ENCODE measurements at places on chromosomes 5 and 9.

DNA sequence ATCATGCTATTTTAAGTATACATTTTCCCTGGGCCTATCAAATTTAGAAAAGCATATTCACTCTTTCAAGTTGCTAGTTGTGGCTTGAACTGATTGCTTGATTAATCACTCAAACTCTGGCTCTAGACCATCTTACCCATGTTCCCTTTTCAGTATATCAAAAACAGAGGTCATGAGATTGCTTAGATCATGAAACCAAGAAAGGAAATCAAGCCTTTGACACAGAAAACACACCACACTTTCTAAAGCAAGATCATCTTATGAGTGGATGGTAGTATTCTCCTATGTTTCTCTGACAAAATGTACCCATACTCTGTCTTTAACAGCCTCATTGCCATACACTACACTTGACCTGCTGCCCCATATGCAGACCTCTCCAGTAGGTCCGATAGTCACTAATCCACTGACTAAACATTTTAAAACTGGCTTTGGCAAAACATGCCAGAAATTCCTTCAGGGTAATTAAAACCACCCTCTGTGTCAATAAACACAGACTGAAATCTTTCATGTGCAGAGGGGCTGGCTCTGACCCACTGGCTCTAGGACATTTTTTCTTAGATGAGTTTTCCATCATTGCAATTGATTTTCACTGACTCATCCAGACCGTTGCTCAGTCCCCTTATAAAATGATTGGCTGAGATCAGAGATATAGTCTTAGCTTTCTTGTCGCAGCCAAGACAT is 18.2 kb downstream of the PPP2R2B start:
- DNase-seq: no peak

DNA sequence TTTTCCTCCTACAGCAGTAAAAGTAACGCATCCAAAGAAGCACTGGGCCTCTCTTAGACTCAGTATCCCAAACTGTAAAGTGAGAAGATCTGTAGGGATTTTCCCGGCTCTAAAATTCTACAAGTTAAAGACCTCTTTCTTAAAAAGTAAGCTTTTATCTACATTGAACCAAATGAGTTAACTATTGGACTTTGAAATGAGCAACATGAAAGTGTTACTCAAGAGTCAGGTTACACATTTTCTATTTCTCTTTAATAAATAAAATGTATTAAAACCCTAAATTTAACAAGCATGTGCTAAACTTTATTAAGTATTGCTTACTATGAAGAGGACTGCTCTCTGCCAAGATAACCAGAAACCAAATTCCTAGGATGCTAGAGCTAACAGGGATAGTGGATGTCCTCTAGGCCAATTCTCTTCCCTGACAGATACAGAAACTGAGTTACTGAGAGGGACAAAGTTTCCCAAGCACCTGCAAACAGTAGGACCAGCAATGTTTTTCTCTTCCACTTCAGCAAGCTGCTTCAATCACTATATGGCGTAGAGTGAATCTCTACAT is 21.7 kb downstream of the NFIB start:
- no peak for DNase-seq

GRCh38 chr9:130255631-130256134 is 9.9 kb upstream of the HMCN2 start:
- DNase-seq: no peak

GRCh38 chr5:158511454-158511853 is 588.3 kb downstream of the EBF1 start:
- DNase-seq: no peak

DNA sequence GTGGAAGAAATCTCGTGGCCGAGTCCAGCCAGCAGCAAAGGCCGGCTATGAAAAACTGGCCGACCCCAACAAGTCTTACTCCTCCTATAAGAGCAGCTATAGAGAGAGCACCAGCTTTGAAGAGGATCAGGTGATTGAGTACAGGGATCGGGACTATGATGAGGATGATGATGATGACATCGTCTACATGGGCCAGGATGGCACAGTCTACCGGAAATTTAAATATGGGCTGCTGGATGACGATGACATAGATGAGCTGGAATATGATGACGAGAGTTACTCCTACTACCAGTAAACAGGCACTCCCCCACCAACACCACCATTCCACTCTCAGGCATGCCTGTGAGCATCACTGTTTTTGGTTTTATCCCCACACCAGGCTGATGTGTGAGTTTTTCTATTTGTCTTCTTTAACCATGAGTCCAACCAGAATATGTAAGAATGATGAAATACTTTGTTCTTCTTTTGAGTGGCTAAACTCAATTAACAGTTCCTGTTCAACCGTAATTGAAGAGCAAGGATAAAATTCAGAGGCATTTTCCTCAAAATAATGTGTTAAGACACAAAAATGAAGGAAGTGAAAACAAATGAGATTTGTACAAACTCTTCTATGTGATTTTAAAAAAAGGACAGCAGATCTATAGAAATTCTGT is 35.5 kb downstream of the RFK start:
- no peak for DNase-seq

DNA sequence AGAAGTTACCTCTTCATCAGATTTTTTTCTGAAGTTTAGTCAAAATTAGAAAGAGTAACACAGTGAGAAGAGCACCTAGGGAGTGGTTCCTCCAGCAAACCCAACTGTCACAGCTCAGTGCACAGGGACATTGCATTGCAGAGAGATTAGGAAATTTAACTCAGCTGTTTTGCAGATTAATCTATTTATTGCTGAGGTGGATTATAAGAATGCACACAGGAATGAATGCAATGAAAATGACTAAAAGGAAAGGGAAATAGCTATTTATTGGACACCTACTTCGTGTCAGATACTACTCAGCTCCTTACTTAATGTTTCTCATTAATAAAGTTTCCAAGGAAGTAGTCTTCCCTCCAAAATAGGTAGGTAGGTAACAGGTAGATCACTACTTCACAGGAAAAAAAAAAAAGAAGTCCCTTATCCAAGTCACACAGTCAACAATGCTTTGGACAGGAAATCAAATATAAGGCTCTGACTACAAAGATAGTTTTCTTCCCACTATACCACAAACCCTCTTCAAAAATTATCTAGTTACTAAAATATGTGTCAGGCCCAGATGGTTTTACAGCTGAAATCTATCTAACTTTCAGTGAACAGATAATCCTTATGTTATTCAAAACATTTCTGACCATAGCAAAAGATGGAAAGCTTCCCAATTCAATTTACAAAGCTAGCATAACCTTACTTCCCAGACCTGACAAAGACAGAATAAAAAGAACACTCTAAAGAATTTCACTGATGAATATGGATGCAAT is 442.2 kb upstream of the MPDZ start:
- no peak for DNase-seq

DNA sequence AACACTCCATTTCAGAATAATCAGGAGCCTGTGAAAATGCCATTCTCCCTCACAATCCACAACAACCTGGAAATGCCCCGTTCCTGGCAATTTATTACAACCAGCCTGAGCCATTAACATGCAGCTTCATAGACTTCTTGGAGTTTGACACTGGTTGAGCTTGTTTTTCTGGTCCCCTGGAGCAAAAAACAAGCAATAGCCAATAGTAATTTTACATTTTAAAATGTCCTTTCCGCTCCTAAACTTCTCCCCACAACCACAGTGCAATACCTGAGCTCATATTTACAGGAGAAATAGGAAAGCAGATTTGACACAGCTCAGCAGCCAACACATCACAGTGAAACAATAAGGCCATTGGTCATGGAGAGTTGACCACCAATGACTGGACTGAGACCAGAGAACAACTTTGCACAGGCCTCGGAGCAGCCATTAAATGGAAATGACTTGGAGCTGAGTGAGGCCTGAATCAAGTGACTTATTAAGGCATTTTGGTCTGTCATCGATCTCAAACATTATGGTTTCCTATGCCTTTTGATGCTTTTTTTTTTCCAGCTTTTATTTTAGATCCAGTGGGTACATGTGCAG is 73.0 kb downstream of the ENC1 start:
- no peak for DNase-seq

- no peak for DNase-seq
Measured at GRCh38 chr5:98941131-98941883, 12.5 kb upstream of the CHD1 start.

- no peak for DNase-seq
Measured at GRCh38 chr5:107184871-107185270, 485.9 kb downstream of the EFNA5 start.

GRCh38 chr9:8872802-8873201 is 1073.2 kb upstream of the DMAC1 start:
- no peak for DNase-seq

GRCh38 chr5:80711938-80712337 is 57.2 kb upstream of the DHFR start:
- peak; percentile 36 for DNase-seq

- peak; percentile 46 for DNase-seq
Measured at GRCh38 chr5:1772634-1773033, 27.0 kb downstream of the MRPL36 start.

GRCh38 chr9:121561385-121562222 is 62.0 kb upstream of the GGTA1 start:
- DNase-seq: no peak

DNA sequence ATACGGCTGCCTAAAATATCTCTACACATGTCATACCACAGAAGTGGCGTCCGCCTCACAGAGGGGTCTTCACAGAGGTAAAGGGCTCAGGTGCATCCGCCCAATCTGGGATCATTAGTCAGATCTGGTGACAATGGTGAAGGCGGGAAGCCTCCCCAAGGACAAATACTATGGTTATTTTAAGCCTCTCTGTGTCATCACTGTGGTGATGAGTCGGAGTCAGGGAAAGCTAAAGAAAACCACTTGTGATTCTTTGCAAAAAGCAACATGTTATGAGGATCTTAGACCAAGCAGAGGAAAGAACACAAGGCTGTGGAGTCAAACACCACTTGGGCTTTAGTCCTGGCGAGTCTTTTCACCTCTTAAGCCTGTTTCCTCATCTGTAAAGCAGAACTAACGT is 190.4 kb downstream of the DRD1 start:
- no peak for DNase-seq

- DNase-seq: no peak
Measured at GRCh38 chr5:1549475-1550030, 25.8 kb upstream of the LPCAT1 start.

GRCh38 chr5:98599016-98599415 is 174.4 kb upstream of the RGMB start:
- DNase-seq: no peak

GRCh38 chr9:110111868-110112267 is 96.1 kb downstream of the C9orf152 start:
- DNase-seq: no peak

- DNase-seq: no peak
Measured at GRCh38 chr5:80069251-80069800, 34.2 kb downstream of the THBS4 start.

DNA sequence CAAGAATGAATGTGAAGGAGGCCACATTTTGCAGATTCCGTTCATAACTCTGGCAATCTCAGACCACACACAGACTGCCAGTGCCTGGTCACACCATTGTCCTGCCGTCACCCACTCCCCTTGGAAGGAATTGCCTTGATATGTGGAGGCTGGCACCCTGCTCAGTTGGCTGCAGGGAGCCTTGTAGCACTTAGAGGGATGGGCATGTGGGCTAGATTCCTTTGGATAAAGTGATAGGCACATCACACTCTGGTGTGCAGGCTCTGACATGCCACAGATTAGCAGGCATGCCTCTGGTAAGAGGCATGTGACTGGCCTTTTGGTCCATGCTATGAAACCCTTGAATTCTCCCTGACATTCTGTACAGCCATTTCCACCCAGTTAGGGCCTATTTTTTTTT is 254.6 kb upstream of the PIK3R1 start:
- DNase-seq: no peak

GRCh38 chr5:15752663-15753285 is 252.8 kb downstream of the FBXL7 start:
- no peak for DNase-seq

DNA sequence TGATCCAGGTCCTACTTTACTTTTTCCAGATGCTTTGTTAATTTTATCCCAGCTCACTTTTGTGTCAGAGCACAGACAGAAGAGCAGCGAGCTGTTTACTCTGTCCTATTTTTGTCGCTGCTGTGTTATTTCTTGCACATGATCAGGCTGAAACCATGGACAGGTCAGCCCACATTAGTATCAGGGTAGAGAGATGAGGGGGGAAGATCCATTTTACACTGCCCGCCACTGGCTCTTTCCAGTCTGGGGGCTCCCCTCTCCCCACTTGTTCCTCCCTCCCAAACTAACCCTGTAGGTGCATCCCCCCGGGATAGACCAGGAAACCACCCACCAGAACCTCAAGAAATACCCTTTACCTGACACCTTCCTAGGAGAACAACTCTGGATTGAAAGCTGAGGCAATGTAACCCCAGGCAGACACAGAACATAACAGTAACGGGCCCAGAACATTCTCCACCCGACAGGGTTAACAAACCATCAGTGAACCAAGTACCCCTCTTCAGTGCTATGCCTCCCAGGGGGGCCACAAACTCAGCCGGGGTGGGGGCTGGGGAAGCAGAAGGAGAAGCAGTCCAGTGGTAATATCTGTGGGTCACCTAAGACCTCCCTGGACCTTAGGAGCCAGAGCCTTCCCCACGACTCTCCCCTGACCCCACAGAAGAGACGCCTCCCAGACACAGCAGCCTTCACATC is 10.3 kb downstream of the VDAC1 start:
- no peak for DNase-seq

DNA sequence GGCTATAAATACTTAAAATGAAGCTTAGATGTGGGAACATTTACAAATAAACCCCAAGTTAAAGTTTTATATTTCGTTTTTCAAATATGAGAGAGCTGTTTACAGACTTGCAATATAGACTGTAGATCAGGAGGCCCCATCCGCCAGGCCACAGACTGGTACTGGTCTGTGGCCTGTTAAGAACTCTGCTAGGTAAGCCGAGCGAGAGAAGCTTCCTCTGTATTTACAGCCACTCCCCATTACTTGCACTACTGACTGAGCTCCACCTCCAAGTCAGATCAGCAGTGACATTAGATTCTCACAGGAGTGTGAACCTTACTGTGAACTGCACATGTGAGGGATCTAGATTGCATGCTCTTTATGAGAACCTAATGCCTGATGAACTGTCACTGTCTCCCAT is 561.4 kb upstream of the FAM174A start:
- no peak for DNase-seq

DNA sequence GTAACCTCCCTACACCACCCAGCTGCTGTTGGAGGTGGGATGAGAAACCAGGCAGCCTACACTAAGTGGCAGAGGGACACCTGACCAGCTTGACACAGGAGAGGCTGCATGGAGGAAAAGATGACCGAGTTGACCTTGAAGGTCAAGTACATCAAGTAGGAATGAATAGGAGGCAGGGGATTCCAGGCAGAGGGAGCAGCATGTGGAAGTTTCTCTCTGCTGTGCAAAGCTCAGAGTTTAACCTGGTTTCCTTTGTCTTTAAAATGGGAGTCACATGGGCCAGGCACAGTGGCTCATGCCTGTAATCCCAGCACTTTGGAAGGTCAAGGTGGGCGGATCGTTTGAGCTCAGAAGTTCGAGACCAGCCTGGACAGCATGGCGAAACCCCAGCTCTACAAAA is 32.6 kb downstream of the SPRY4 start:
- DNase-seq: no peak

DNA sequence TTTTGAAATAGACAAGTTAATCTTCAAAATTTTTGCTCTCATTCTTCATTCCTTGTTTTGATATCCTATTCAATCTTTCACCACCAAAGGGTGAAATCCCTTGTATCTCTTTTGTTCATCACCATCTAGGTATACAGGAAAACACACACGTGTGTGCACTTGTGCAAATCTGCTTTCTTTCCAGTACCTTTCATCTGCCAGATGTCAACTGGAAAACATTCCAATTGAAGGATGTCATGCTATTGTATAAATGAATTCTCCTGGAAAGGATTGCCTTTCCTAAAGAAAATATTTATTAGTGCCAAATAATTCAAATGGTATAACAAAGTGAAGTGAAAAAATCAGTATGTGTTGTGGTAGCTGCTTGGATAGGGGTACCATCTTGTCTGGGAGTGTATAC is 123.7 kb downstream of the RANBP17 start:
- peak; percentile 86 for DNase-seq

- DNase-seq: no peak
Measured at GRCh38 chr5:39829441-39829840, 404.7 kb upstream of the DAB2 start.
